Neural progenitor cell (in vitro differentiated cells): ENCODE measurements at places on chromosomes 2 and 18.
A peak's percentile ranks its signal among the peaks of the same experiment; 100 is the strongest.

- no peak for DNase-seq
Observed at GRCh38 chr2:82795446-82795845, 1663.6 kb downstream of the SUCLG1 start.

DNA sequence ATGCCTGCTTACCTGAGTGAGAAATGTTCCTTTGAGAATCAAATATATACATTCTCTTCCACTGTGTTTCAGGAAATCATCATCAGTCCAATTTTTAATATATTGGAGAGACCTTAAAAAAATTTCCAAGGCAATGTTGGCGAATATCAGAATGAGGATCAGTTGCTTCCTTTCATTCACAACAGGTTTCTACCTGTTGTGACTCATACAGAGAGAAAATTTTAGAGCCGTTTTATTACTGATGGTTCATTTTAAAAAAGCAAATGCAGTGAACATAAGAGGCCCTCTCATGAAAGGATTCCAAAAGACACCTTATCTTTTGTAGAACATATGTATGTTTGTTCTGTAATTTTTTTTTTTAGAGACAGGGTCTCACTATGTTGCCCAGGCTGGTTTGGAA lies 42.0 kb downstream of the TTC39C start:
- DNase-seq: no peak

GRCh38 chr2:67572721-67573435 lies 175.7 kb downstream of the ETAA1 start:
- no peak for DNase-seq

DNA sequence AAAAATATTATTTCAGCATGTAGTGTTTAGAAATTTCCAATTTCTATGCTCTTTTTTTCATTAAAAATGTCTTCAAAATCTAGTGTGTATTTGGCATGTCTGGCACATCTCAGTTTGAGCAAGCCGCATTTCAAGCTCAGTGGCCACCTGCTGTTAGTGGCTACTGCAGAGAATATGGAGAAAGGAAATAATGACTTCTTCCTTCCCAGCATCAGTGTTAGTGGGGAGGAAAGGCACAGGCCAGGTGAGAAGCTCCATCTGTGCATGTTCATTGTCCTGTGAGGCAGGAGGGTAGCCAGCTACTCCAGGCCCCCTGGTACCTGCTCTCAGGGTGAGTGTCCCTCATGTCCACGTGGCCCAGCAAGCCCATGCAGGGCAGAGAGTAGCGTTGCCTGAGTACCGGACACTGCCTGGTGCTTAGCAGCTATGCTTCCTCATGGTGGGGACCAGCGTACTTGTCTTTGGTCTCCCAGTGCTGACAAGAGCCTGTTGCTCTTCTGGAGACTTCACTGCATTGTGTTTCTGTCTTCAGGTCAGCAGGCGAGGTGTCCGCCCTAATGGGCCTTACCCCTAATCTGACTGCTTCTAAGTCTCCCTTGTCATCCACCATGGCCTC lies 67.4 kb upstream of the CHMP1B start:
- DNase-seq: no peak

DNA sequence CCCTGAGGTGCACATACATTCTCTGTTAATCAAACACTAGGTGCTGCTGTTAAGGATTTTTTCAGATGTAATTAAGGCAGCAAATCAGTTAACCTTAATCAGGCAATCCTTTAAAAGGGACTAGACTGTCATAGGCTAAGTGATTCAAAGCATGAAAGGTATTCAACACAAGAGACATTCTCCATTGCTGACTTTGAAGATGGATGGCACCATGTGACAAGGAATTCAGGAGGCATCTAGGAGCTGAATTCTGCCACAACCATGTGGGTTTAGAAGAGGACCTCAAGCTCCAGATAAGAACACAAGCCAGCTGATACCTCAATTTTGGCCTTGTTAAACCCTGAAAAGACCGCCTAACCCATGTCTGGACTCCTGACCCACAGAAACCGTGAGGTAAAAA lies 84.0 kb downstream of the SMAD2 start:
- DNase-seq: no peak

- no peak for DNase-seq
Observed at GRCh38 chr18:62365420-62365819, 40.3 kb downstream of the TNFRSF11A start.

DNA sequence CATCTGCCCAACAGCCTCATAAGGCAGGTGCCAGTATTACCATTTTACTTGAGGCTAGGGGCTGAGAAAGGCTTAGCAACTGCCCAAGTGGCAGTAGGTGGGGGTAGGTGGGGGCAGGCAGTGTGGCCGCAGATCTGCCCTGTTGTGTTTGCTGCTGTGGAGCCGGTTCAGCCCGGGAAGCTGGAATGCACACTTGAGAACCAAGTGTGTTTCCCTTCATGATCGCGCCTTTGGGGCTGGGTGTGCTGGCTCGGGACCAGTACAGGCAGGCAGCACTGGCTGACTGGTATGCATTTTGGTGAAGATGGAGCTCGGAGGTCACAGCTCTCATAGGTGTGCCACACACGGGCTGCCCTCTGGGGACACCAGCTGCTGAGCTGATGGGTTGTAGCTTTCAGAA lies 85.1 kb downstream of the CABLES1 start:
- DNase-seq: no peak

- DNase-seq: peak; percentile 75
Observed at GRCh38 chr18:6920099-6920955, 190.8 kb downstream of the ARHGAP28 start.

DNA sequence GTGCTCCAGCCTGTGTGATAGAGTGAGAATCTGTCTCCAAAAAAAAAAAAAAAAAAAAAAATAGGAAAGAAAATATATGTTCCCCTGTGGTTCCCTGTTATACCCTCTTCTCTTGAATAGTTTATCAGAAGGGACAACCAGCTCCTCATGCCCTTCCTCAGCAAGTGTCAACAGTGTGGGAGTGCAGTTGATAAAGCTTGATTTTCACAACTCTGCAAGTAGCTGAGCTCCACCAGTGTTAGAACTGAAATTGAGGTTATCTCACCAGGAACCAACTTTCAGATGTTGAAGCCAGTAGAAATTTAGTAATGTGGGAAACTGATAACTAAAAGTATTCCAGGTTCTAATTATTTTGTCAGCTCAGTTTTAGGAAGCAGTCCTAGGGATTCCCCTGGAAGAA lies 25.1 kb downstream of the NEDD4L start:
- no peak for DNase-seq

- no peak for DNase-seq
Observed at GRCh38 chr2:184004948-184005672, 593.2 kb upstream of the ZNF804A start.

DNA sequence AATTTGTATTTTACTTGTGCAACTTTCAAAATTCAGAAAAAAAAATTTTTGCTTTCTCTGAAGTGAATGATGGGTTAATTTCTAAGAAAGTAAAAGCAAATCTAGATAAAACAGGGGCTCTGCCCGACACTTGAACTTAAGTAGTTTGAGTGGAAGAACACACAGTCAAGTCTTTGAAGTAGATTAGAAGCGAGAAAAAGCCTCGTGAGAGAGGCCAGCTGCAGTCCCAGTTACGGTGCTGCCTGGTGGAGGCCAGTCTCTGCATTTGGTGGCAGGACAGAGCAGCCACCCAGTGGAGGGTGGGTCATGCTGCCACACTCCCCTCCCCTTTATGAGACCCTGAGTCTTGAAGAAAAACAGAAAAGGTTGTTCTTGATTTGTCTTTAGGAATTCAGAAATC lies 81.8 kb downstream of the INPP5D start:
- no peak for DNase-seq
